ENCODE measurements at places on chromosomes 3 and 15.

- ATAC-seq = no peak
Observed at GRCh38 chr3:190094160-190094718, 26.5 kb downstream of the P3H2 start.

DNA sequence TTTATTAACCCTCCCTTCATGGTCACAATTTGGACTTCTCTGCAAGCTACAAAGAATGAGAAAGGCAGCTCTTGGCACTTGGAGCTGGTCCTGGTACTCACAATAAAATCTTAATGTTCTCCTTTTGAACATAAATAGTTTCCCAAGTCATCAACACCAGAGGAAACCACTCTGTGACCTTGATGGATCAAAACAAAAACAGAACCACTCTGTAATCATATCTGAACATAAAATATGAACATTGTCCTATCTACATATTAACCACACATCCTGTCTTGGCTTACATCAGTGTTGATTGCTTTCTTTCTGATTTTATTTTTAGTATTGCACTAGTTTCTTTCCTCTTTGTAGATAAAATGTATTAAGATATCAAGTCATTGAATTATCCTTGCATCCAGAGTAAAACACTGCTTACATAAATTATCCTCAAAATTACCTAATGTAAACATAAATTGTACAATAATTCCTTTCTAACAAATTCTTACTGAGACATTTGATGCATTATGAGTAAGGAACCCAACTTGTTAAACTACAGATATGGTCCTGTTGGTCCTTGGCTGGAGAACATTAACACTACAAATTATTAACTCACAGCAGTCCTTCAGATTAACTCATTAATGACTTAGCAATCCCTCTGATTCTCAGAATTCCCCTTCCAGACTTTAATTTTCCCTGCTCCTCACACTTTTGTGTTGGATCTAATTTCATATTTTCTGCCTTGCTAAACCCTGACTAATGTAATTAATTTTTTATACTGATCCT is 860.5 kb downstream of the DIPK2A start:
- no peak for ATAC-seq

DNA sequence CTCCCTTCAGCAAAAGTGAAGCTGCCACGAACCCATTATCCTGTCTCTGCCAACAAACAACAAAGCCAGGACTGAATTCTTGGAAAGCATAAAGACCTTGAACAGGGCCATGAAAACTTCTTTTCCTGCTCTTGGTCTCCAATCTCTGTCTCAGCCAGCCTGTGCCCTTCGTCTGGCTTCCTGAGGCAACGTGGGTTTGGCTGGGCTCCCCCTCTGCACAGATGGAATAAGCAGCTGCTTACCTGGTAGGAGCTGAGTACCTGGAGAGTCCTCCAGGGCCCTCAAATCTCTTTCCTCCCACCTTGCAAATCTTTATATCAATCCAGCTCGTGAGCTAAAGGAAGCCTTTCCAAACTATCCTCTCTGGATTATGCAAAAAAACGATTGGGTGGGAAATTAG is 97.6 kb upstream of the PSMD6 start:
- ATAC-seq = no peak

- no peak for ATAC-seq
Observed at GRCh38 chr3:133572158-133573053, 1.1 kb upstream of the CDV3 start.

DNA sequence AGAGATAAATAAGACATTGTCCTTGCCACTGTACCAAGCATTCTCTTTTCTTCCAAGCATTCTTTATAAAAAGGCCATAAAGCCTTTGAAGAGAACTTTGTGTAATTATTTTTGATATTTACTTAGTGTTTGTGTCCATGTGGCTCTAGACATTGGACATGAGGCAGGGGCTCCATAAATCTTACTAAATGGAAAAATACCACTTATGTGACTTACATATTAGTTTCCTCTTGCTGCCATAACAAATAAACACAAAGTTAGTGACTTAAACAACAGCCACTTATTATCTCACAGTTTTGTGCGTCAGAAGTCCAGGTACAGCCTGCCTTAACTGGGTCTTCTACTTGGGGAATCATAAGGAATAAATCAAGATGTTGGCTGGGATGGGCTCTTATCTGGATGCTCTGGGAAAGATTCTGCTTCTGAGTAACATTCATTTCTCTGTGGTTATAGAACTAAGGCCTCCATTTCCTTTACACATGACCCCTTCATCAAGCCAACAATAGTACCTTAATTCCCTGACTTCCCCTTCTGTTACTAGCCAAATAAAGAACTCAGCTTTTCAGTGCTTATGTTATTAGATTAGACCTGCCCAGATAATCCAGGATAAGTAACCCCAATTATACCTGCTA is 59.9 kb upstream of the COL8A1 start:
- no peak for ATAC-seq

- ATAC-seq = no peak
Observed at GRCh38 chr15:40590667-40591050, 3.4 kb upstream of the KNL1 start.

GRCh38 chr3:173253471-173253870 is 112.4 kb upstream of the SPATA16 start:
- no peak for ATAC-seq

DNA sequence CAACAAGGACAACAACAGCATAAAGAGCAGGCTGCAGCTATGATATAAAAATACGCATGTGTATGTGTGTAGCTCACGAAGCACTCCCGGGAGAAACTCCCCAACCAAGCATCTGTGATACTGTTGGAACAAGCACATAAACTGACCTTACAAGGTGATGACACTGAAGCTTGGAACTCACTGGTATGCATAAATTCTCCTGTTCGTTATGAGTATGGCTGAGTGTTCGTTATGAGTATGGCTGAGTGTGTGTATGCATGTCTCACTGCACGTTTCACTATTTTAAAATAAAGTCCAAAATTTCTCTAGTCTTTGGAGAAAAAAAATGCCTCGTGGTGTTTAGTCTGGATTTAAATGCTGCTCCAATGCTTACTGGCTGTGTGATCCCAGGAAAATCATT is 256.8 kb downstream of the RORA start:
- peak; percentile 42 for ATAC-seq

DNA sequence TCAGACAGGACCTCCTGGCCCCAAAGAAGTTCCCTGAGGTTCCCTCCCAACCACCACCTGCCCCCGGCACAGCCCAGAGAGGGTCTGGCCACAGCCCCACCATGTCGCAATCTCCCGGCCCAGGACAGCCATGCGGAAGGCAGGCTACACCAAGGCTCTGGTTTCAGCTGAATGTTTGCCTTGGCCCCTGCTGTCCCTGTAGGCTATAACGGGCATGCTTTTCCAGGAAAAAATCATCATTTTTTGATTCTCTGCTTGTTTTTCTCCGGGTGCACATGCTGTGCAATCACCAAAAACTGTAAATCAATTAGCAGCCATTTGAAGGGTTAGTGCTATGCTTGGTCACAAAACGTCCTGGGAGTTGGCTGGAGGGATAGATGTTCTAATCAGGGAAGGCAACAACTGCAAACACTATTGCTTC is 142.7 kb upstream of the IGF1R start:
- peak; percentile 72 for ATAC-seq

- peak; percentile 43 for ATAC-seq
Observed at GRCh38 chr15:56052395-56053045, 59.1 kb upstream of the NEDD4 start.

GRCh38 chr3:183502237-183503181 is 53.0 kb downstream of the KLHL6 start:
- ATAC-seq = no peak

DNA sequence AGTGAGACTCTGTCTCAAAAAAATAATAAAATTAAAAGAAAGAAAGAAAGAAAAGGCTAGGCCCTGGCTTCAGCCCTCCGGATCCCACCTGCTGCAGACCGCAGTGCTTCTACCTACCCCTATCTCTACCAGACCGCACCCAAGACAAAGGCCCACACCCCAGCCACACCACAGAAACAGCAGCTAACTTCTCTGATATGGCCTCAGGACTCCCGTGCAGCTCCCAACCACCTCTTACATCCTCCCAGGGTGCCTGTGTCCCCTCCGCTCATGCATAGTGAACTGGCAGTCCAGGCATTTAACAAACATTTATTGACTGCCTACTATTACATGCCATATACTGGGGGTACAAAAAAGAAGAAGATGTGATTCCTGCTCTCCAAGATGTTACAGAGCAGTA is 6.9 kb upstream of the HTR3C start:
- ATAC-seq = no peak

GRCh38 chr3:190912736-190913135 is 50.2 kb upstream of the GMNC start:
- no peak for ATAC-seq

GRCh38 chr3:70400194-70400593 is 87.8 kb upstream of the MDFIC2 start:
- no peak for ATAC-seq

GRCh38 chr15:51737522-51738305 is at the start of gene LYSMD2:
Gene LYSMD2, minus strand, starts transcription at chr15:51737655. Its CDS starts 33 bp downstream, at chr15:51737622.
- ATAC-seq = peak; percentile 88

DNA sequence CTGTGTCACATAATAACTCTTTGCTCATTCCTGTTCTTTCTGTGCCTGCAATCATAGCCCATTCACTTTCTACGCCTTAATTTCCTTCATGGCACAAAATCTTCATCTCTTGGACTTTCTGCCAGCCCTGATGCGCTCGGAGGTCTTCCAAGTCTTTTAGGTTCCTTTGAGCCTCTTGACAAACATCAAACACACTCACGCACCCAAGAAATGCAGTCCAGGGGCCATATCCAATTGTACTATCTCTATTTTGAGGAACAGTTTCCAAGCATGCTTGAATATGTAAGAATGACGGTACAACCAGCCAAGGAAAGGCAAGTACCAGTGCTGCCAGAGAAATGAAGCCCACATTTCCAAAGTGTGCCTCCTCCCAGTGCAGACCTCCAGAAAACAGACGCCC is 234.1 kb downstream of the MEX3B start:
- no peak for ATAC-seq

DNA sequence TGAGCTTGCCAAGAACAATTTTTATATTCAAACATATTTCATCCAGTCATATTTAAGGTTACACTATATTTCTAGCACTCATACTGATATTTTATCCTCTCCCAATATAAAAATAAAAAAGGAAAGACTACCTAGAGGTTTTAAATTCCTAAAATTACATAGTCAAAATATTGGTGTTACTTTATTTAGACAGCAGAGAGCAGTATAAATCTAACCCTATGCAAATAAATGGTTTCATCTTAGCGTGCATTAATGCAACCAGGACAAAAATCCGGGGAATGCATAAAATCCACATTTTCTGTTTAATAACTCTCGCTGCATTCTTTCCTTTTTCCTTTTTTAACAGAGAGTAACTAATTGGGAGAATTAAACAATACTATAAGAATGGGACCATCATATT is 1447.4 kb upstream of the ALCAM start:
- no peak for ATAC-seq

- peak; percentile 29 for ATAC-seq
Observed at GRCh38 chr15:100680726-100681125, 78.3 kb downstream of the ASB7 start.

DNA sequence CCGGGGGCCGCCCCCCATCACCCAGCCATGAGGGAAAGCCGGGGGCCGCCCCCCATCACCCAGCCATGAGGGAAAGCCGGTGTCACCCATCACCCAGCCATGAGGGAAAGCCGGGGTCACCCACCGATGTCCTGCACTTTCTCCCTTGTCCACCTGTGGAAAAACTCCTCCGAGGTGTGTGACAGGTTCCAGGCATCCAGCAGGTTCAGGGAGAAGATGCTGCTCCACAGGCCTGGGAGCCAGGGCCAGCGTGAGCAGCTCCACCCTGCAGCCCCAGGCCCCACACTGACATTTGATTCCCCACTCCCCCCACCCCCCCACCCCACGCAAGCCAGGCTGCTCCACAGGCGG is 15.5 kb upstream of the EHD4 start:
- ATAC-seq = no peak

GRCh38 chr3:17590465-17590864 is 152.0 kb downstream of the TBC1D5 start:
- ATAC-seq = no peak

DNA sequence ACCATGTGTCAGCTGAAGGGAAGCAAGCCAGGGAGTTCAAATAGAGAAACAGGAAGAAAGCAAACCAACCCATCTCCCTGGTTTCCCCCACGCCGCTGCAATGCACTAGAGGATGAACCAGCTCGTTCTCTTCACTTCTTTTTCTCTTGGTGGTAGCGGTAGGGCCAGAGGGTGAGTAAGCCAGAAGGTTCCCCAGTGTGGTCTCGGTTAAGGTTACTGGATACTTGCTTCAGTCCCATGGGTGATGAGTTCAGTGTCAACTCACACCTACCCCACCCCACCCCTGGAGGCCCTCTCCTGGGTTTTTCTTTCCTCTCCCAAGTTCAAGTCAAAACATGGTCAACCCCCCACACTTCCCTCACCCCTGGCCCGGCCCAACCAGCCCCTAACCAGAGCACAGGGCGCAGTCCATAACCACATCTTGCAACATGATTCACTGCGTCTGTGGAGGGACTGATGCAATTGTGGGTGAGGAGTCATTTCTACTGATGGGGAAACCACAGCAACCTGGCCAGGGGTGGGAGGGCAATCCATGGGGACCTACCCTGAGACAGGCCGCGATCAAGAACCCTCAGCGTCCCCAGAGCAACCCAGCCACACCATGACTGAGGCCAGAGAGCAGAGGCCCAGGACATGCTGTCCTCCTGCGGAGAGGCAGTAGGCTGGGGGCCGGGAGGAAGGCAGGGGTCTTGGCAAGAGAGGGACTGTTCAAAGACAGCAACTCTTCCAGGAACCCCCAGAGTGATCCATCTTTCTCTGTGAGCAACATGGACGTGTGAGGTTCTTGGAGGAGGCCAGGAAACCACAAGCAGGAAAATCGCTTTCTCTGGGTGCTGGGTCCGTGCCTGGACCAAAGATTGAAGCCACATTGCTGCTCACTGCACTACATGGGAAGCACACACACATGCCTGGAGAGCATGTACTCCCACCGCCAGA is 276.6 kb downstream of the UACA start:
- peak; percentile 52 for ATAC-seq

DNA sequence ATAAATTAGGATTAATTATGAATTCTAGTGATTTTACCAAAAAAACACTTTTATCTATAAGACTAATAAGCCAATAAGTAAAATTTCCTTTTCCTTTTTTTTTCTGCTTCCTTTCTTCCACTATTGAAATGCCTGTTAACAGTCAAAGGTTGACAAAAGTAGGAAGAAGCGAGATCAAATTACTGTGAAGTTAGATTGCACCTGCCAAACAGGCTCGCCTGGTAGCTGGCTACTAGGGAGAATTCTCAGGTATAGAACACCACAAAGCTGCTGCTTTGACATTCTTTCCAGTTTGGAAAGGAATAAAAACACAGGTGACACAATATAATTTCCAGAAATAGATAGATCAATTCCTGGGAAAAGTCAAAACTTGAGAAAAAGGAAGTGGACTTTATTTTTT is 749.0 kb downstream of the NSUN3 start:
- ATAC-seq = no peak

- ATAC-seq = no peak
Observed at GRCh38 chr15:100244796-100245486, 96.8 kb downstream of the ADAMTS17 start.

- ATAC-seq = no peak
Observed at GRCh38 chr3:168048414-168049330, 47.1 kb downstream of the GOLIM4 start.

GRCh38 chr3:37064747-37065146 is 71.4 kb downstream of the MLH1 start:
- no peak for ATAC-seq

GRCh38 chr3:152334761-152335160 is 66.0 kb downstream of the MBNL1 start:
- no peak for ATAC-seq

GRCh38 chr3:111590143-111590491 is 5.0 kb downstream of the ZBED2 start:
- ATAC-seq = no peak
